ENCODE measurements at places on chromosomes 2 and 18.

- no peak for DNase-seq
Observed at GRCh38 chr2:6168485-6168884, 476.3 kb downstream of the SOX11 start.

DNA sequence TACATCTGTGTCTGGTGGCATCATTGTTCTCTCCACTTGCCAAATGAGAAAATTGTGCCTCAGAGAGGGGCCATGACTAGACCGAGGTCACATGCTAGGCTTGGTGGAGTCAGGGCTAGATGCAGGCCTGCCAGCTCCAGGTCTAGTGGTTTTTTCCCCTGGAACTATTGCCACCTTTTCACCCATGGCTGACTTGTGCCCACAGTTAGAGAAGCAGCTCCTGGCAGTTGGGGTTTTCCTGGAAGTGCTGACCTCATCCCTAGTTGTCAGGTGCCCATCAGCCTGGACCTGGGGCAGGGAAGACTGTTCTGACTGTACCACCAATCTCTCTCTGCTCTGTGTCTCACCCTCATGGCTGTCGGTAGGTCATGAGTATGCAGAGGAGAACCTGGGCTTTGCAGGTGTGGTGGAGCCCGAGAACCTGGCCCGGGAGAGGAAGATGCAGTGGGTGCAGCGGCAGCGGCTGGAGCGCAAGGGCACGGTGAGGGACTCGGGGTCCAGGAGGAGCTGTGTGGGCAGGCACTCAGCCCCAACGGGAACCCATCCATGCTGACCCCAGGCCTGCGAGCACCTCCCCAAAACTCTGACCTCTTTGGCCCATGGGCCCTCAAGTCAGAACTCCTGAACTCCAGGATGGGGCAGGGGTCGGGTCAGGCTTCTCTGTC, 12.4 kb upstream of the CATIP start:
- DNase-seq, result no peak

- DNase-seq, result no peak
Observed at GRCh38 chr2:8217468-8218030, 464.3 kb upstream of the ID2 start.

GRCh38 chr2:199772035-199772976, 78.7 kb downstream of the FTCDNL1 start:
- DNase-seq, result no peak

DNA sequence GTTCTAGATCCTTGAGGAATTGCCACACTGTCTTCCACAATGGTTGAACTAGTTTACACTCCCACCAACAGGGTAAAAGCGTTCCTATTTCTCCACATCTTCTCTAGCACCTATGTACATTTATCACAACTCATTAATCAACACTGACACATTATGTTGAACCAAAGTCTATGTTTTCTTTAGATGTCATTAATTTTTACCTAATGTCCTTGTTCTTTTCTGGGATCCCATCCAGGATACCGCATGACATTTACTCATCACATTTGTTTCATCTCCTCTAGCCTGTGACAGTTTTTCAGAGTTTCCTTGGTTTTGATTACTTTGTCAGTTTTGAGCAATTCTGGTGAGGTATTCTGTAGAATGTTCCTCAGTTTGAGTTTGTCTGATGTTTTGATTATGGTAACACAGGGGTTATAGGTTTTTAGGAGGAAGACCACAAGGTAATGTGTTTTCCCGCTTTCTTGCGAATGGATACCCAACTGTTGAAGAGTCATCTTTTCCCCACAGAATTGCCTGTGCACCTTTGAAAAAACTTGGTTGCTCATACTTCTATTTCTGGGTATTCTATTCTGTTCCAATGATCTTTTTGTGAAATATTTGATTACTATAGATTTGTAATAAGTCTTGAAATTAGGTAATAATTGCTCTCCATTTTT, 3.0 kb upstream of the UGT1A9 start:
- no peak for DNase-seq

GRCh38 chr2:200809506-200810251, 2.0 kb upstream of the BZW1 start:
- DNase-seq, result no peak

DNA sequence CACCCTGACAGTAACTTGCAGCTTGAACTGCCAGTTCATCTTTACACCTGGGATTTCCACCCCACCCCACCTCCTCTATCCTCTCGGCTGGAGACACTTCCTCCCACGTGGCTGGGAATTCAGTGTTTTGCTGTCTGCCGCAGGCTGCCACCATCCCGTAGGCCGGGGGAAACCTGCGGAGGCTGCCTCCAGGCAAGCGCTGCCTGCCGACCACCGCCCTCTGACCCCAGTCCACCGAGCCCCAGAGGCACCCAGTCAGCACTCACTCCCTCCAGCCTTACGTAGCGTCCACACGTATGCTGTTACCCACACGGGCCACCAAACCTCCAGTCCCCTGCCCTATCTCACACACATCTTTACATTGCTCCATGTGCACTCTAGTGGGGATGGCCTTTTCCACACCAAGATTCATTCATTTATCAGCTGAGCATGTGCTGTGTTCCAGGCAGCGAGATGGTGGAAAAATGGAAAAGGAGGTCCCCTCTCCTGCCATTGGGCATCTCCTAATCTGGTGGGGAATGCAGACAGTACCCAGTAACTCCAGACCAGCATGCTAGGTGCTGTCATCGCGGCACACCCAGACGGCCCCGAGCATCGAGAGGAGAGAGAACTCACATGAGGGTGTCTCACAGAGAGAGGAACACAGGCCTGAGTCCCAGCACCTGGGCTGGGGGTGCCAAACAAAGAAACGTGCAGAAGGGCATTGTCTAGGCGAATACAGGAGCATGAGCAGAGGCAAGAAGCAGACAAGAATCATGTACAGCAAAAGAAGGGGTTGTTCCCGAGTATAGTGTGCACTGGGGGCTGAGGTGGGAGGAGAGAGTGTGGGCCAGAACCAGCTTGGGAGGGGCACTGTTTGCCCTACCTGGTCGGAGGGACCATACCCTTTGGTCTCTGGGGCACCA, 166.9 kb downstream of the SMAD7 start:
- no peak for DNase-seq

- DNase-seq, result no peak
Observed at GRCh38 chr18:64409511-64409910, 260.6 kb upstream of the LINC00305 start.

DNA sequence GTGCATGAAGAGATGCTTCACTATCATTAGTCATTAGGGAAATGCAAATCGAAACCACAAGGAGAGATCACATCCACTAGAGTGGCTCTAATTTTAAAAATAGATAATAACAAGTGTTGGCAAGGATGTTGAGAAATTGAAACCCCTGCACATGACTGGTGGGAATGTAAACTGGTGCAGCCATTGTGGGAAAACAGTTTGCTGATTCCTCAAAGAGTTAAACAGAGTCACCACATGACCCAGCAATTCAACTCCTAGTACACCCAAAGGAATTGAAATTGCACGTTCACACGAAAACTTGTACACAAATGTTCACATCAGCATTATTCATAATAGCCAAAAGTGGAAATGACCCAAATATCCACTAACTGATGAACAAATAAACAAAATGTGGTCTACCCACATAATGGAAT, 179.5 kb downstream of the BCL2 start:
- DNase-seq, result no peak

GRCh38 chr2:20224716-20225293, at the start of gene SDC1:
Gene SDC1, minus strand, starts transcription at chr2:20225130. Its CDS starts 263 bp downstream, at chr2:20224867.
- peak; percentile 71 for DNase-seq

GRCh38 chr18:13616525-13617035, 109.8 kb downstream of the FAM210A start:
- DNase-seq, result peak; percentile 49

DNA sequence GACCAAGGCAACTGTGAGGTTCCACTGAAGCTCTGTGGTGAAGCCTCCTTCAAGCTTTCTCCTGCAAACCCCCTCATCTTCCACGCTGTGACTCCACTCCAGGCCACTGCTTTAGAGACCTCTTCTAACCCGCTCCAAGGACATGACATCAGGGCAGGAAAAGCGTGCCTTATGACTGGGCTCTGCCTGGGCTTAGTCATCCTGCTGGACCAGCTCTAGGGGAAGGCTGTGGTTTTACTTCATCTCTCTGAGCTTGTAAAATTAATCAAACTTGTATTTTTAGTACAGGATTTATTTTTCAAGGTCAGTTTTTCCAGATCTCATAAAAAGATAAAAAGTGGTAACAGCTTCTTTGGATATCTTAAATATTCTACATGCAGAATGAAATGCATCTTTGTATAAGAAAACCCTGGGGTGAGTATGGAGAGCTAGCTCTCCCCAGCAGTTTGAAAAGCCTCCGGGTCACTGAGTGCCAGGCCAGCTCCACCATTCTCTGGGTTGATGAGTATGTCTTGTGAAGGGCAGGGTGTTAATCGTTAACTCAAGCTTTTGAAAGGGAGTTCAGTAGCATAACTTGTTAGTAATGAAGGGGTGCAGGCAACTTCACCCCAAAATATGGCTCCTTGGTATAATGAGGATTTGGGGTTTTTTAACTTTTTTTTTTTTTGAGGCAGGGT, 33.1 kb upstream of the YPEL5 start:
- DNase-seq, result peak; percentile 81

GRCh38 chr2:220531216-220531615, 903.8 kb downstream of the SLC4A3 start:
- DNase-seq, result no peak

- no peak for DNase-seq
Observed at GRCh38 chr2:44942304-44943030, 965 bp downstream of the SIX3 start.

DNA sequence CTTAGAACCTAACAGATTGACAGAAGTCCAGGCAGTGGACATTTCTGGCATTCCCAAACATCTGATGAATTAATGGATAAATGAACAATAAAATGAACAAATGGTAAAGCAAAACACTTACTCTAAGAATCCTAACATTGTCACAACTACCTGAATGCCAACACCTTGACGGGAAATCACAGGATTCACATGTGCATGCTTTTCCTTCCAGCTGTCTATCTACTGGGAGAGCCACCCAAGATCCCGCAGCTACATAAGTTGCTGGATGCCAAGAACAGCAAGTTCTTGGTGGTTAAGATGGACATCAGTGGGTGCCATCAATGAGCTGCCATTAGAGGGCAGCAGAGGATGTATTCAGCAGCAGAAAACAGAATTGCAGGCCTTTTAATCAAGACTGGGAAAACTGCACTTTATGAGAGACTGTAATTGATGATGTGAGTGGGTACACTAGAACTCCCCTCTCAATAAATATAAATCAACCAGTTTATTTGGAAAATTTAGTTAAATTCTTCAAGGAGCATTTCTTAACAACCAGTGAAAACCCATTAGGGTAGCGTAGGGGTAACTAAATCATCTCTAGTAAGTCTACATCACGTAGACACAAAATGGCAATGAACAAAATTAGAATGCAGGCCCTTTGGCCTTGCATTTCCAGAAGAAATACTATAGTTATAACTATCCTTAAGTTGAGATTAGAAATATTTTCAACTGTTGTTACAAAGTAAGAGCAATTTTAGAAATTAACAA, 45.6 kb downstream of the SESTD1 start:
- DNase-seq, result peak; percentile 62
